ENCODE measurements at places on chromosomes 16 and 17.

GRCh38 chr16:57343221-57343620 lies 15.4 kb upstream of the CCL22 start:
- DNase-seq: no peak

DNA sequence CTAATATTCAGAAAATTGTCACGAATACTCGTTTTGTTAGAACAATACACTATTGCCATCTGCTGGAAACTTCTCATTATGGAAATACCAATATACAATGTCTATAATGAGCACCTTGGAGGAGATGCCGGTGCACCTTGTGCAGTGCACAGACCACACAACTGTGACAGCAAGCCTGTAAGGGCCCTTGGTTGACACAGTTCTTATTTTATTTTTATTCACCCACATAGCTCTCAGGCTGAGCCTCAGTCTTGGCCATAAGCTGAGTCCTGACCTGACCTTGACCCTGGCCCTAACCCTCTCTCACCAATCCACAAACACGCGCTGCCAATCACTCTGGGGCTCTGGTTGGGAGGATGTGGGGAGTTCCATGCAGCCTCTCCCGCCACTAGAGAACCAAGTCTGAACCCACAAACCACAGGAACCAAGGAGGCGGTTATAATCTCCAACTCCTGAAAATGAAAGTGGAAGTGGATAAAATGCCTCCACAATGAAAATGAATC lies 7.6 kb downstream of the AIPL1 start:
- no peak for DNase-seq

DNA sequence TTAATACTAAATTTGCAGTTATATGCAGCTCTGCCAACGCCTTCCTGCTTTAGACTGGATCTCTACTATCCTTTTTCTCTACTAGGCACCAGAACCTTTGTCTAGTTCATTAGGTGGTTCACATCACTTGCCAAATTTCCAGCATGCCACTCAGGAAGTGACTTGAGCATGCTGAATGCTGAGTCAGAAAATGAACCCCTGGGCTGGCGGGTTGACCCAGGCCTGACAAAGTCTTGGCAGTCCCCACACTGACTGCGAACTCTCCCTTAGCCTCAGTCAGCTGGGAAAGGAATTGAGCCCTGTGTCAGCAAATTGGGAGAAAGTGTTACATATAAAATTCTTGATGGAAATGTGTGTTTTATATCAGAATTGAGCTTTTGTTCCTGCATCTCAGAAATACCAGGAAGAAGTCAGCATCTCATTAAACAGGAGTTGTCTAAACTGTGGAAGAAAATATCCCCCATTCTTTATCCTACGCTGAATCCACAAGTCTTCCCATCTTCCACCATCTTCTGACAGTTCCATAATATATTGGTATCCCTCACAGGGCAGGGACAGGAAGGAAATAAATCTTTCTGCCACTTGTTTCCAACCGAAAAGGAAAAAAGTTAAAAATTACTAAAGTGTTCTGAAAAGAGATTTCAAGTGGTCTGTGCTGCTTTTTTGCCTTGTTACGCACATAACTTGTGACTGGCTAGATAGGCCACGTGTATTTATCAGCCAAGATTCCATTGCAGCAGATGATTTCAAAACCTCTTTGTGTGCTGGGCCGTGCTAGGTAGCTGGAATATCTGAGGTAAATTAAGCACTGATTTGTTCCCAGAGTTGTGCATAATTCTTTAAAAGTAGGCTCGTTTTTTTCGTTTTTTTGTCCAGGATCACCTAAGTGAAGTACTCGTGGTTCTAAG lies 16.7 kb upstream of the SLC12A3 start:
- DNase-seq: no peak

DNA sequence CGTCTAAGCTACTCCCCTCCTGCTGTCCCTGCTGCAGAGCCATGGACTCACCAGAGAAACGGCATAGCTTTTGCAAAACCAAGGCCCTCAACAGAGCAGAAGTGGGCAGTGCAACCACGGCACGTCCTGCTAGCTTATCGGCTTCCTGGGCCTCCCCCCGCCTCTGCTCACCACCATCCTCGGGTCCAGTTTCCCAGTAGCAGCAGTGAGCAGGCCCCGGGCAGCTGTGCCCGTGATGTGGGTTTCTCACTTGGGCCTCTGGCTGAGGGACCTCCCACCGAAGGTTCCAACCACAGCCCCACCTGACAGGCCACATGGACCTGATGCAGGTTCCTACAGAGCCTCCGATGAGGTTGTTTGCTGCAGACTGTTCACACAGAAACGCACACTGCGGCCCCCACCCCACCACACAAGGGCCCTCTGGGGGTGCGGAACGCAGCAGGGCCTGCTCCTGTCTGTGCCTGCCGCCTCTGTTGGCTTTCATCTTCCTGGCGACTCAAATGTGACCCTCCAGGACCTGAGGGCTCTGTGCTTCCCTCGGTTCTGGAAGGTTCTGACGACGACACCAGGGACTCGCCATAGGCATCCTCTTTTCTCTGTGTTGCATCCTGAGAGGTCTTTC lies 24.8 kb downstream of the PDIA2 start:
- no peak for DNase-seq

- DNase-seq: no peak
Measured at GRCh38 chr16:12470311-12471229, 333.1 kb downstream of the CPPED1 start.

All from right renal cortex interstitium (tissue), 3 donors.